ENCODE measurements at places on chromosomes 13 and 19. TPM values are rescaled to one million over a fixed set of nuclear protein-coding genes. Genes with fewer than 3 reads are reported as not detected.

TJP3 gene
- not detected for total RNA-seq

BCAM gene
- total RNA-seq: 41.7 TPM

PEPD gene
- 73.8 TPM for total RNA-seq

SLC46A3 gene
- total RNA-seq: 20.7 TPM

BBC3 gene
- 9.4 TPM for total RNA-seq

KCNN4 gene
- total RNA-seq: 1.8 TPM

EPSTI1 gene
- total RNA-seq: 7.1 TPM

GRCh38 chr19:40365613-40366401 is 17.3 kb downstream of the PLD3 start:
- ATAC-seq: peak; percentile 84

DNA sequence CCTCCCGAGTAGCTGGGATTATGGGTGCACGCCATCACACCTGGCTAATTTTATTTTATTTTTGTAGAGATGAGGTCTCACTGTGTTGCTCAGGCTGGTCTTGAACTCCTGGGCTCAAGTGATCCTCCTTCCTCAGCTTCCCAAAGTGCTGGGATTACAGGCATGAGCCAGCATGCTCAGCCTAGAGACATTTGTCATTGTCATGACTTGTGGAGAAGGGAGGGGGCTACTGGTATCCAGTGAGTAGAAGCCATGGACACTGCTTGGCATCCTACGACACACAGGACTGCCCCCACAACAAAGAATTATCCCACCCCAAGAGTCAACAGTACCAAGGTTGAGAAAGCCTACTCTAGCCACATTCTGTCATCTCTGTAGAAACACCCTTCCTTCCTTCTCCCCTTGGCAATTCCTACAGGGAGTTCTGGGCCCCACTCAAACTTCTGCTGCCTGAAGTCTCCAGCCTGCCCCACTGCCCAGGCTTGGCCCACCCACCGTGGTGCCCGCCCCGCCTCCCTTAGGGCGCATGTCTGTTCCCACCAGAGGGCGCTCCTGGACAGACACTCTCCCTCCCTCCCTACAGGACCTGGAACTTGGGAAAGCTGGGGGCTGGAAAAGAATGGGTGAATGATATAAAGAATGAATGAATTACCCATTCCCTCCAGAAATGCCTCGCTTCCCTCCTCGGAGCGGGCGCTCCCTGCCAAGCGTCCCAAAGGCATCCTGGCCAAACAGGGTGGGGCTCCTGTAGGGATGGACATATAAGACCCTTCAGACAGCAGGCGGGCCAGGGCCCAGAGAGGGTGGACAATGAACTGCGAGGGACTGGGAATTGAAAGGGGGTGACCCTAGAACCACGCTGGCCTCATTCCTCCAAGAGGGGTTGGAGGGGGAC is 5.5 kb upstream of the EMP3 start:
- no peak for ATAC-seq

DNA sequence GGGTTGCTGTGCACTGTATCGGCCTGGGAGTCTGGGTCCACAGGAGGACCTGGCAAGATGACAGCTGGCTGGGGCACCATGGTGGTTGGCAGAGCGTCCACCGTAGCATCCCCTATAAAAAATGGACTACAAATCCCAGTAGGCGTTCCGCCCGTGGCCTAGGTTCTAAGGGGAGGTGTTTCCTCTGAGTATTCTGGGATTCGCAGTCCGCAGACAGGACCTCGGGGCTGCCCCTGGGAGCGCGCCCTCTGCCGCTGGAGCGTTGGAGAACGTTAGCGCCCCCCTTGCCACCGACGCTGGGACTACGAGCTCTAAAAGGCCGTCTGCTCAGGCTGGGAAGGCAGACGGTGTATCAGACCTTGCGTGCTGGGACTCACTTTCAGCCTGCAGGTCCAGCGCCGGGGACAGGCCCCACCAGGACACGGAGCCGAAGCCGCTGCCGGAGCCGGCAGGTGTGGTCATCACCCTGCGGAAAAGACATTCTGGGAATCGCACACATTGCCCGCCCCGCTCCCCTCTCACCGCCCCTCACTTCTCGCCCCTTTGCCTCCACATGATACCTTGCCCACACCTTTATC is 372 bp downstream of the DNAAF3 start:
- ATAC-seq: peak; percentile 80

DNA sequence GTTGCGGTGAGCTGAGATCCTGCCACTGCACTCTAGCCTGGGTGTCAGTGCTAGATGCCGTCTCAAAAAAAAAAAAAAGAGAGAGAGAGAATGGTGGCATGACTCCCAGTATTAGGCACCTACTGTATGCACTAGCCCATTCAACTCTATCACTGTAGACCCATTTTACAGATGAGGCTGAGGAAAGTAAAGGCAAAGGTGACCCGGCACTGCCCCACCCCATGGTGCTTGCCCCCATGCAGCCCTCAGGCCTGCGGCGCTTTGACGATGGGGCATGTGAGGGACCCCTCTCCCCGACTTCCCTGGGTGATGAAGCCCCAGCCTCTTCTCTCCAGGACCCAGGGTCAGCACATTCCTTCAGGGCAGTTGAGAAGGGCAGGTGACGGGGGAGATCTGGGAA is 7.3 kb downstream of the NPAS1 start:
- no peak for ATAC-seq

DNA sequence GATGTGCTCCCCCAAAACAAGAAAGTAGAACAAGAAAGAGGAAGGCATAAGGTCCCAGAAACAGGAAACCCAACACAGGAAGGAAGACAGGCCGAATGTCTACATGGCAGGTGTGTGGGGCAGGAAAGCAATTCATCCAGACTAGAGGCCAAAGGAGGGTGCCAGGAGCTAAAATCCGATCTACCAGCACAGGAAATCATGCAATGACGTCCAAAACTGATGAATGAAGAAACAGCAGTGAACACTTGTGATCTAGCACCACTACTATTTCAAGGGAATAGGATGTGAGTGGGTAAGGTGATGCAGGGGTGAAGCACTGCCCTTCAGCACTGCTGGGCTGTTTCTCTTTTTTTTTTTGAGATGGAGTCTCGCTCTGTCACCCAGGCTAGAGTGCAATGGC is 59.1 kb downstream of the DOCK9 start:
- ATAC-seq: no peak

GRCh38 chr19:46890423-46891170 is 29.8 kb downstream of the ARHGAP35 start:
- ATAC-seq: peak; percentile 61

DNA sequence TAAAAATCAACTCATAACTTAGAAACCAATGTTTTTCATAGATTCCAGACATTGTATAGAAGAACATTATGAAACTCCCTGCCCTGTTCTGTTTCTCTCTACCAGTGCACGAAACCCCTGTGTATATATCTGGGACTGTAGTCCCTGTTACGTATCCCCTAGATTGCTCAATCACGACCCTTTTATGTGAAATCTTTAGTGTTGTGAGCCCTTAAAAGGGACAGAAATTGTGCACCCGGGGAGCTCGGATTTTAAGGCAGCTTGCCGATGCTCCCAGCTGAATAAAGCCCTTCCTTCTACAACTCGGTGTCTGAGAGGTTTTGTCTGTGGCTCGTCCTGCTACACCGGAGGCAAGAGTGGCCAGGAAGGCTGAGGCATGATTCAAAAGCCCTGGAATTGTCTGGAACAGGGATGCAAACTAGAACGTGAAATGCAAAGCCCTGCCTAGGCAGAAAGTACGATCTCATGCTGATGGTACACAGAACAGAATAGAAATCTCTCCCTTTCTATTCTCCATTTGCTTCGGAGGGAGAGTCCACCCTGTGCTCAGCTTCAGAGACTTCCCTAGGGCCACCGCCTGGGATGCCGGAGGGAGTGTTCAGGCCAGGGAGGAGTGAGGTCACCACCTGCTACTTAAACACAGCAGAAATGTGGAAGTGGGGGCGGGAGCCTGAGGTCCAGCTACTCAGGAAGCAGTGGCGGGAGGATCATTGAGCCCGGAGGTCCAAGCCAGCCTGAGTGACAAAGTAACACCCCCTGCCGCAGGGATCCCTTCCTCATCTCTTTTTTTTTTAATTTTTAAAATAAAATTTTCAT is 758 bp upstream of the ZNF888 start:
- ATAC-seq: peak; percentile 67

DNA sequence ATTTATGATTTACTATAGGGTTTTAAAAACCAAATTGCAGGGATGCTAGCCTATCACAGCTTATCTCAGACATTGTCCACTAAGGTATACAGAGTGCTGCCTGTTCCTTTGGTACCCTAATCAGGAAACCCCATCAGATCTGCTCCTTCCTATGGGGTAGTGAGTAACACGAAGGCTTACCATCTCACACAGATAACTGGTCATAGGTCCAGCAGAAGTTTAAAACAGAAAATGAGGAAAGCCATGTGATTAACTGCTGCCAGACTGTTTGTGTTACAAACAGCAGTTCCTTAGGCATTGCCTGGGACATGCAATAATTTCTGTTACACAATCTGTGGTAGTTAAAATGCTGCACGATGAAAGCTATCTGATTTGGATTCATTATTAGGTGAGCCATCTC is 53.5 kb upstream of the ALOX5AP start:
- peak; percentile 63 for ATAC-seq

GRCh38 chr19:45939792-45940514 is 25.4 kb upstream of the NANOS2 start:
- no peak for ATAC-seq

DNA sequence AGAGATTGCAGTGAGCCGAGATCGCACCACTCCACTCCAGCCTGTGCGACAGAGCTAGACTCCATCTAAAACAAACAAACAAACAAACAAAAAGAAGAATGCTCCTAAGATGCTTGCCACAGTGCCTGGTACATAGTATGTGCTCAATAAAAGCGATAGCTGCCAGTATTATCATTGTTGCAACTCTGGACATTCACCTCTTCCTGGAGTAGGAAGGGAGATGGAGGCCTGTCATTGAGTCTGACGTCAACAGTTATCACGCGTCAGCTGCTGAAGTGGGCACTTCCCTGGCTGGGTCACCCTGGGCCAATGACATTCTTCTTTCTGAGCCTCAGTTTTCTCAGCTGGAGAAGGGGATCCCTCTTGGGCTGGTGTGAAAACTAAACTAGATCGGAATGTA is 4.2 kb upstream of the PLAUR start:
- ATAC-seq: no peak

DNA sequence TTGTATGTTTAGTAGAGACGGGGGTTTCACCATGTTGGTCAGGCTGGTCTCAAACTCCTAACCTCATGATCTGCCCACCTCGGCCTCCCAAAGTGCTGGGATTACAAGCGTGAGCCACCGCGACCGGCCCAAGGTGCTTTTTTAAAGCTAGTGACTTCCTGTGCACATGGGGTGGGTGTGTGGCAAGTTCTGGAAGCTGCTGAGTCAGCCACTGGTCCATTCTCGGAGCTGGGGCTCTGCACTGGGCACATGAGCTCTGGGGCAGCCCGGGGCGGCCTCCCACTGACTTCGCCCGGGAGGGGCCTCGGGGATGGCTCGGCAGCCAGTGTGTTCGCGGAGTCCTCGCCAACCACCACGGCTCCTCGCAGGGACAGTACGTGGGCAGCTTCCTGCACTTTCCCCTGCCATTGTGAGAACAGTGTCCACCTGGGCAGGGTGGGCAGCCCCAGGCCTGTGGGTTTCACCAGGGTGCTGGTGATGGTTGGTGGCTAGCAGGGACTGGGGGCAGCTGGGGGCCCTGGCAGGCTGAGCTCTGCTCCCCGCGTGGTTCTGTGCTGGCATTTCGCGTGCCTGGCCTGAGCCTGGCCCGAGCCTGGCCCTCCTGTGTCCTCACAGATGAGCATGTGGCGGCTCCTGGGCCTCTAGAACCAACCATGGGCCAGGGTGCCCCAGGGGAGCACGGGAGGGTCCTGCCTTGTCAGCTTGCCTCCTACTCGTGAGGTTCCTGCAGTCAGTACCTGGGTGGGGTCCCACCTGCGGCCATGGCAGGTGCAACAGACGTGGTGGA is 12.2 kb downstream of the CBARP start:
- ATAC-seq: no peak

DNA sequence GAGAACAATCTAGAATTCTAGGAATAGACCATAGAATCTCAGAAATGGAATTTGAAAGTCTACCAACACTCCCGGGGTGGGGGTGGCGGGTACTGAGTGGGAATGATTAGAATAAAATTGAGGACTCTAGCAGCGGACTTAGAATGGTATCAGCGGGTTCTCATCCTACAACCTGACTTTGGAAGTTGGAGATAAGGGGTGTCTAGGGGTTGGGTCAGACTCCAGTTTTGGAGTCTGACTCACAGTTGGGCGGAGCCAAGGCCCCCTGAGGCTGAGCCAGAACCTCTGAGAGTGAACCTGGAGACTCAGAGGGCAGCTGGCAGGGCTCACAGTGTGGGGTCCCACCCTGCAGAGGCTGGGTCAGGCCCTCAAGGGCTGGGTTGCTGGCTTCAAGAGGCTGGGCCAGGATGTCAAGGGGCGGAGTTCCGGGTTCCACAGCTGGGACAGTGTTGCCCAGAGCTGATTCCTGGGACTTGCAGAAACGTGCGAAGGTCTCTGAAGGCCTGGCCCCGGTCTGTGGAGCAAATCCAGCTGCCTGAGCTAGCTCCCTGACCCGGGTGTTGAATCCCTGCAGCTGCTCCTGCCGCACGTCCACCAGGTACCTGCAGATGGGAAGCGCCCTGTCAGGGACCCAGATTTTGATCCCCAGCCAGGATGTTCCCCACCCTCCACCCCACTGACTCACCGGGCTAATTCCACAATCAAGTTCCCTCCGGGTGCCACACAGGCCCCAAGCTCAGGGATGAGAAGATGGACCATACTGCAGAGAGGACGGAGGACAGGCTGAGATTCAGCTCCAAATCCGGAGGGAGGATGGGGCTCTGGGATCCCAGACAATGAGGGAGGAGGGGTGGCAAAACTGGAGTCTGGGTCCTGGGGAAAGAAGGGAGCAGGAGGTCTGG is 1.6 kb upstream of the TNNI3 start:
- ATAC-seq: peak; percentile 66

- no peak for ATAC-seq
Observed at GRCh38 chr19:16671652-16672274, 10.8 kb downstream of the TMEM38A start.

- ATAC-seq: no peak
Observed at GRCh38 chr13:37617173-37617572, 18.6 kb upstream of the POSTN start.

DNA sequence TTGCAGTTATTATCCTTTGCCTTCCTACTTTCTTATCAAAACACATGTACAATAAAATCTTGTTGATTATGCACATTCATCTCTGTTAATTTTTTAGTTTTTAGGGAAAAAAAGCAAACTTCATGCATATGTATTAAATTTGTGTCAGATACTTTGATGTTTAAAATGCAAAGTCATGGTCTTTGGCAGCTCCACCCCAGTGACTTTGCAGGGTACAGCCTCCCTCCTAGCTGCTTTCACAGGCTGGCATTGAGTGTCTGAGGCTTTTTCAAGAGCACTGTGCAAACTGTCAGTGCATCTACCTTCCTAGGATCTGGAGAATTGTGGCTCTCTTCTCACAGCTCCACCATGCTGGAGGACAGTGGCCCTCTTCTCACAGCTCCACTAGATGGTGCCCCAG is 1988.1 kb upstream of the PCDH20 start:
- ATAC-seq: no peak

Measured in gastroesophageal sphincter (tissue), 4 donors.